ENCODE measurements at places on chromosomes 16 and 17.

GRCh38 chr17:49577650-49577934 is 1.9 kb downstream of the NXPH3 start:
- peak; percentile 51 for DNase-seq

GRCh38 chr16:83721676-83722075 is 86.1 kb upstream of the HSBP1 start:
- DNase-seq, result no peak

DNA sequence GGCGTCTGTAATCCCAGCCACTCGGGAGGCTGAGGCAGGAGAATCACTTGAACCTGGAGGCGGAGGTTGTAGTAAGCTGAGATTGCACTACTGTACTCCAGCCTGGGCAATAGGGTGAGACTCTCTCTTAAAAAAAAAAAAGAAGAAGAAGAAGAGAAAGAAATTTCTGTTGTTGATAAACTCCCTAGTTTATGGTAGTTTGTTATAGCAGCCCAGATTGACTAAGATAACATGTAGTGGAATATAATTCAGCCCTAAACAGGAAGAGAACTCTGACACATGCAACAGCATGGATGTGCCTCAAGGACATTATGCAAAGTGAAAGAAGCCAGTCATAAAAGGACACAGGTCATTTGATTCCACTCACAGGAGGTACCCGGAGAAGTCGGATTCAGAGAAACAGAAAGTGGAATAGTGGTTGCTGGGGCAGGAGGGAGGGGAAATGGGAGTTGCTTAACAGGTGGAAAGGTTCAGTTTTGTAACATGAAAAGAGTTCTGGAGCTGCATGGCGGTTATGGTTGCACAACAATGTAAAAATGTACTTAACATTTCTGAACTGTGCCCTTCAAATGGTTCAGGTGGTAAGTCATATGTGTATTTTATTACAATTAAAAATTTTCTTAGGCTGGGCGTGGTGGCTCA is 26.0 kb upstream of the PRM1 start:
- DNase-seq, result peak; percentile 35

DNA sequence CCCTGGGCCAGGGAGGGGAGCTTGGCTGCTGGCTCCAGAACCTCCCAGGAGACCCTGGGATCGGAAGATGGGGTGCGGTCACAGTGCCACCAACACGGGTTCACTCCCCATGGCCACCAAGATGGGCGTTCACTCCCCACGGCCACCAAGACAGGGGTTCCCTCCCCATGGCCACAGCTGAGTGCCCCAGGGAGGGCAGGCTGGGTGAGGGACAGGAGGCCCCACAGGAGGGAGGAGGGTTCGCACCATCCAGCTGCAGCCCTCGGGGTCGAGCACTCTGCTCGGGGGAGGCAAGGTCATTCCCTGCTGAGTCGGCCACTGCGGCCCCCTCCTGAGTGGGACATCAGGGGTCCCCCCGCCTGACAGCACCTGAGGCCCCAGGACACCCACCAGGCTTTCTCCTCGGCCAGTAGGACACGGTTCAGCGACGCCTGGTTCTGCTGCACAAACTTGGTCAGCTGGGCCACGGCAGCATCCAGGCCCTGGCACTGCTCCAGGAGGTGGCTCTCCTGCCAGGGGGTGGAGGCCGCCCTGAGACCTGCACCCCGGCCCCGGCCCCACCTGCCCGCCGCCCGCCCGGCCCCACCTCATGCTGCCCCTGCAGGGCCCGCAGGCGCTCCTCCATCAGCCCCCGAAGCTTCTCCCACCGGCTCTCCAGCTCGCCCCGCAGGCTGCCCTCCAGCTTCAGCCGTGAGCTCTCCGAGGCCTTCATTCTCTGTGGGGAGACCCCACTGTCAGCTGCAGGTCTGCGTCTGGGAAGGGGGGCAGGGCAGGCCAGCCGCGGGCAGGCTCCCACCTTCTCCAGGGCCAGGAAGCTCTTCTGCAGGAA is 5.9 kb downstream of the CCDC154 start:
- no peak for DNase-seq

DNA sequence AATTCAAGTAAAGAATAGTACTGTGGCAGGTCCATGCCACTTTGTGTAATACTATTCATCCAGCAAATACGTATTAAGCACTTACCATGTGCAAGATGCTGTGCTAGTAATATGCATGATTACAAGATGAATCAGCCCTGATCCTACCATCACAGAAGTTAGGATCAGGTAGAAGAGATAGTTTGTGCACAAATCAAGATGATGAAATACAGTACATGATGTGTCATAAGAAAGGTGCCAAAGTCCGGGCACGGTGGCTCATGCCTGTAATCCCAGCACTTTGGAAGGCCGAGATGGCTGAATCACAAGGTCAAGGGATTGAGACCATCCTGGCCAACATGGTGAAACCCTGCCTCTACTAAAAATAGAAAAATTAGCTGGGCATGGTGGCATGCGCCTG is 10.9 kb downstream of the COG4 start:
- DNase-seq, result peak; percentile 88

- DNase-seq, result no peak
Observed at GRCh38 chr17:17824119-17824782, 12.5 kb downstream of the SREBF1 start.

GRCh38 chr17:79752175-79752574 is 21.4 kb downstream of the ENPP7 start:
- DNase-seq, result peak; percentile 67

- DNase-seq, result peak; percentile 53
Observed at GRCh38 chr16:64206862-64207261, 915.0 kb downstream of the CDH11 start.

- no peak for DNase-seq
Observed at GRCh38 chr17:7095625-7096024, 15.6 kb upstream of the CLEC10A start.

GRCh38 chr16:17724242-17724898 is 253.6 kb upstream of the XYLT1 start:
- peak; percentile 55 for DNase-seq

GRCh38 chr17:37787055-37787757 is 42.3 kb upstream of the HNF1B start:
- peak; percentile 69 for DNase-seq

DNA sequence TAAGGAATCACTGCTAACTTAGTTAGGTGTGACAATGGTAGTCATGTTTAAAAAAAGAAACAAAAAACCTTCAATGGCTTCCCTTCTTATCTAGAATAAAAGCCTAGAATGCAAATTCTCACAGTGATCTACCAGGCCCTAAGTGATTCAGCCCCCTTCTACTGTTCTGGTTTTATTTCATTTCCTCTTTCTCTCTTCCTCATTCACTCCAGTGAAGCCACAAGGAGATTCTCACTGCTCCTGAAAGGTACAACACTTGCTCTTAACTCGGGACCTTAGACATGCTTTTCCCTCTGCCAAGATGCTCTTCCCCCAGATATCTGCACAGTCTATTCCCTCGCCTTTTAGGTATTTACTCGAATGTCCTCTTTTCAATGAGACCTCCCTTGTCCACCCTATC is 3.7 kb downstream of the PIGS start:
- no peak for DNase-seq

DNA sequence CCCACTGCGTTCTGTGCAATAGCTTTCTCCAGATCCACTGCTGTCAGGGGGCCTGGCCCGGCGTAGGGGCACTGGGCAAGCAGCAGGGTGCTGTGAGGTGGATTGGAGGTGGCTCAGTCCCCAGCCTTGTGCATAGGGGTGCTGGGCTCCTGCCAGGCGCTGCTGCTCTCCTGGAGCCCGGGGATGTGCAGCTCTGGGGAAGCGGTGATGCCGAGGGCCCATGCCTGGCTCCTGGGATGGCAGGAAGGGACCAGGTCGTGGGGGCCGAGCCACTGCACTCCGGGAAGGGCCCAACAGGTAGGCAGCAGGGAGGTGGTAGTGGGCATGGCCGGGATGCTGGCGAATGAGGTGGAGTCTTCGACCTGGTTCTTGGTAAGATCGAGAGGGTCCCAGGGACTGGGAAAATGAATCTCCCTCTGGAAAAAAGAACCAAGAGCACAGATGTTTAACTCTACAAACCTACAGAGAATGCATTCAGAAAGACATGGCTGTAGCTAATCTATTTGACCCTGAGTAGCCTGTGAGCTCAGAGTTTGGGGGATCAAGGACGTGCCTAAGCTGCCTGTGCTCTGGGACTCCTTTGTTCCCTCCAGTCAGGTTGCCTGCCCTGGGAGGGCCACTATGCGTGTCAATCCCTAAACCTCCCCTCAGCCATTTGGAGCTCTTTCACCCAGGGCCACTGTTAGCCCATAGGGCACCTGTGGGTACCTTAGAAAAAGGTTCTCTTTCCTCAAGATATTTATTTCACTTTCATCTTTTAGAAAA is 6.6 kb upstream of the SUPT4H1 start:
- DNase-seq, result no peak

DNA sequence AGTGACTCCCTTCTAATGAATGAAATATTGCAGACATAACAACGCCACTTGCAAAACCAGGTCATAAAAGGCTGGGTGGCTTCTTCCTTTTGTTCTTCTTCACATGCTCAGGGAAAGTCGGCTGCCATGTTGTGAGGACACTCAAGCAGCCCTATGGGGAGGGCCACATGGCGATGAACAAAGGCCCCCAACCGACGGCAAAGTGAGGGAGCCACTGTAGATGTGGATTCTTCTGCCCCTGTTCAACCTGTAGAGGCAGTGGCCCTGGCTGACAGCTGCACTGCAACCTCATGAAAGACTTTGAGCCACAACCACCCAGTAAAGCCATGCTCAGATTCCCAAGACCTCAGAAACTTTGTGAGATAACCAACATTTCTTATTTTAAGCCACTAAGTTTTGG is 203.5 kb upstream of the TNRC6C start:
- no peak for DNase-seq

DNA sequence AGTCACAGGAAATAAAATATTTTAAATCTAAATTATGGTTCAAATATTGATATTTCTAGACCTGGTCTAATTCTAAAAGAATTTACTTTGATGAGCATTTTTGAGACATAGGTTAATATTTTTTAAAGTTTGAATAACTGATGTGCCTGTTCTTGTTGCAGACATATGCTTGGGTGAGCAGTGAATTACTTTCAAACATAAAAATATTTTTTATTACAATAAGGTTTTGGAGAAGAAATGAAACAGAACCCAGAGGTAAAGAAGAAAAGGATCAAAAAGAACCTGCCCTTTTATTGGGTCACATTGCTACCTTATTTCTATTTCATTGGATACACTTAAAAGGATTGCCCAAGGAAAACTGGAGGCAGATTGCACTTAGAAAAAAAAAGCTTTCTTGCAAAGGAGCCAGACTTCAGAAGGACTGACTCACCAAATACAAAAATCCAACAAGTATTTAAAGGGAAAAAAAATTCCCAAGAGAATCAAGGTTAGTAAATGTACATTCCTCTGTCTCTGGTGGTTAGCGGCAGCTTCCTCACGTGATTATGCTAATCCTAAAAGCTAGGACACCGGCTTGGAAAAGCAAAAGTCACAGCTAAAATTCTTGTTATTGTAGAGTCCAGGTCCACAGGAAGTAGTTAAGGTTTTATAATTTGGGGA is 18.5 kb downstream of the ENPP7 start:
- peak; percentile 98 for DNase-seq

DNA sequence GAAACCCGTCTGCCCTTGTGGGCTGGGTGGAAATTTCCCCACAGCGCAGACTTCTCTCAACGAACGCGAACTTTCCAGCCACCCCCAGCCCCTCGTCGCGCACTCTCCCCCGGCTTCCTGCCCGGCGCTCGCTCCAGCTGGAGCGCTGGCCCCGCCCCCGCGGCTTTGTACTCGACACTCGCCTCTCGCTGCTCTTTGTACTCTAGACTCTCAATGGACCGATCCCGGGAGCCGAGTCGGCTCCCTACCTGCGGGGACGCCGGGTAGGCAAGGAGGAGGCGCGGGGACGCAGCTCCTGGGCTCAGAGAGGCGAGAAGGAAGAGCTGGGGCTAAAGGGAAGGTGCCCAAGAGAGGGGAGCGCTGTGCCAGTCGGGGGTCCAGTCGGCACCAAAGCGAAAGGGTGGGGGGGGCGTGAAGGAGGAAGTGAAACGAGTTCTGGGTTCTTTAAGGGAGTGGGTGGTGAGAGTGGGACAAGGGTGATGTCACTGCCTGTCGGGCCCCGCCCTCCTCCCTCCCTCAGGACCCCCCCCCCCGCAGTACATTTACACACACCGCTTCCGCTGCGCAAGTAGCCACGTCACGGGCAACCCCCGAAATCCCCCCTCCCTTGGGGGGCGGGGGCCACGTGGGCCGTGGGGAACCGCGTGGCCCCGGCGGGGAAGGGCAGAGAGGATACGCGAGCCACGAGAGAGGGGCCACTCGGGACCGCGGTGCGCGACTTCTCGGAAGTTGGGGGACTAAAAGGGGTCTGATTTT is 9.7 kb downstream of the KDM6B start:
- DNase-seq, result peak; percentile 99

DNA sequence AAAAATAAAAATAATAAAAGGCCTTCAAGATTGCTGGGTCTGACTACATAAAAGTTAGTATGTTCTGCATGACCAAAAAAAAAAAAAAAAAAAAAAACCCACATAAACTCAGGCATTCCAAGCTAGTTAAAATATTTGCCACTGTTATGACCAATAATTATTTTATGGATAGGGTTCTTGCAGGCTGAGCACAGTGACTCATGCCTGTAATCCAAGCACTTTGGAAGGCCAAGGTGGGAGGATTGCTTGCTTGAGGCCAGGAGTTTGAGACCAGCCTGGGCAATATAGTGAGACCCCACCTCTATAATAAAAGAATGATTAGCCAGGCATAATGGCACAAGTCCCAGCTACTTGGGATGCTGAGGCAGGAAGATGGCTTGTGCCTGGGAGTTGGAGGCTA is 8.1 kb downstream of the SCNN1B start:
- DNase-seq, result no peak

GRCh38 chr17:14731591-14731990 is 430.7 kb downstream of the HS3ST3B1 start:
- no peak for DNase-seq

GRCh38 chr16:17936766-17937402 is 399.7 kb downstream of the NPIPA8 start:
- peak; percentile 31 for DNase-seq

GRCh38 chr17:14201021-14201987 is 35.4 kb downstream of the CDRT15 start:
- no peak for DNase-seq

DNA sequence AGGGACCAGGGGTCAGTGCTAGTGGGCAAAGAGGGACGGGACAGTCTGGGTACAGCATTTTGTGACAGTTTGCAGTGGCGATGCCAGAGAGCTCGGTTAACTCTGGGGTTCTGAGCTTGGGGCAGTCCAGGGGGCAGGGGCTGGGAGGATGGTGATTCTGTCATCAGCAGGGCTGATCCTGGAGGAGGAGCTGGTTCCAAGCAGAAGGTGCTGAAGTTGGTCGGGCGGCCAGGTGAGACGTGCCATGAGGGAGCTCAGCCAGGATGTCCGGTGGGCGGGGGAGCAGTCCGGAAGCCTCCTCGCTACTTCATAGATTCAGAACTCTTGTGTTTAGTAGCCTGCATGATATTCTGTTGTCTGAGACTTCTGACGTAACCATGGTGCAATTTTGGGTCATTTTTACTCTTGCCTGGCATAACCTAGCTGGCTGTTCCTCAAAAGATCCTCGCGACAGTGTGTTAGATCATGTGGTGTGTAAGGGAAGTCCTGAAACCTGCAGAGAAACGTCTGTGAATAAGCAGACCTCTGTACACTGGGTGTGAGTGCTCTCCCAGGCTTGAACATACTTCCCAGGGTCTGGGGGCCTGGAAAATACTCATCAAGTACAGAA is 122.0 kb downstream of the CLEC16A start:
- DNase-seq, result no peak

- peak; percentile 97 for DNase-seq
Observed at GRCh38 chr16:67917852-67918236, 13.8 kb downstream of the CTRL start.
